Sigmoid colon (tissue), 7 donors: ENCODE measurements at places on chromosomes 3 and 15. TPM values are rescaled to one million over a fixed set of nuclear protein-coding genes. Genes with fewer than 3 reads are reported as not detected.

DNA sequence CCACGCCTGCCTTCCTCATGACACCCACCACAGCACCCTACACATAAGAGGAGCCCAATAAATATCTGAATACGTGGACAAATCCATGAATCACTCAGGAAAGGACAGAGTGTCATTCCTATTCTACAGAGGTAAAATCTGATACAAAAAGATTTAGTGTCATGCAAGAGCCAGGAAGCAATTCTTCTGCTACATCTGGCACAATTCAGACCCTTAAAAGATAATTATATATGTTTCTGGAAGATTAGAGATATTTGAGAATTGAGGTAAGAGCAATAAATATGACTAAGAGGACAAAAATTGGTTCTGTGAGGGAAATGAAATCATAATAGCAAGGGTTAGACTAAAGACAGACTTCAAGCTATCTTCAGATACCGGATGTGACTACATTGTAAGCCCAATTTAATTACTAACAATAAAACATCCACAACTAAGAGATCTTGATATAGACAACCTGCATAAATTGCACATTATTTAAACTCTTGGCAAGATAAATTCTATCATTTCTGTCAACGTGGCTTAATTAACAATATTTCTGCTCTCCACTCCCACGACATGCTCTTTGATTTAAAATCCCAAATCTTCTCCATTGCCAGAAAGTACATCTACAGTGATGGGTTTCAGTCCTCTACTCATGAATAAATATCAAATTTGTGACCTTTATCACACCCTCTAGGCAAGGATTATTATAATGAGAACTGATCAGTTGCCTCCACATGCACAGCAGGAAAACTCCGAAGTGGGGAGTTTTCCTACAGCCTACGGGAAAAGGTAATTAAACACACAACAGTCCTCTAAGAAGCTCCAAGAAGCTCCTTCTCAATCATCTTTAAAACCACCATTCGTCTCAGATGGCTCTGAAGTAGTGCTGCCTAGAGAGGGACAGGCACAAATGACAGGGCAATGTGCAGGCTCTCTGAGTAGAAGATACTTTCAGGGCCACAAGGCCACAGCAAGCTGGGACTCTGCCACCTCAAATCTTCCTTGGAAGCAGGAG is 32.6 kb downstream of the MB21D2 start:
- no peaks in the 10 kb centered on the region for H3K4me1 ChIP-seq
- H3K4me3 ChIP-seq: no peak overlapping the region
- H3K36me3 ChIP-seq: no peaks in the 10 kb centered on the region
- no peak for DNase-seq

DNA sequence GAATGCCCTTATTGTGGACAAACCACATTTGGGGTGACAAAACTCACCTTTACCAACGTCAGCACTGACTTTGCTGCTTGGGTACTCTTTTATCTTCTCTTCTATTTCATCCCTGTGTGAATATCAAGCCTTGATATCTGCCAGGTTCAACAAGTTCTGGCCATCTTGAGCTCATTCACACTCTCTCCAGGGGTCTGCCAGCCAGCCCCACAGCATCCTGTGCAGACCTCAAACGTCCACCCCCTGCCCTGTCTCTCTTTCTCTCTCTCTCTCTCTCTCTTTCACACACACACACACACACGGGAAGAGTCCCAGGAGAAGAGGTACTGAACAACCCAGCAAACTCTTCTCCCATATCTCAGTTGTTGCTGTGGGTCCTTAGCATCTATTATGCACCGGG is 10.7 kb downstream of the ILDR1 start:
- H3K36me3 ChIP-seq: no peaks in the 10 kb centered on the region
- no peaks in the 10 kb centered on the region for H3K27me3 ChIP-seq
- H3K4me1 ChIP-seq: no peaks in the 10 kb centered on the region
- no peak overlapping the region for H3K4me3 ChIP-seq

- H3K4me1 ChIP-seq: no peaks in the 10 kb centered on the region
- no peaks in the 10 kb centered on the region for H3K27me3 ChIP-seq
- no peak overlapping the region for H3K27ac ChIP-seq
- no peaks in the 10 kb centered on the region for H3K36me3 ChIP-seq
- no peak for DNase-seq
Measured at GRCh38 chr3:94596887-94597566, 534.2 kb downstream of the NSUN3 start.

GRCh38 chr15:73748730-73749129 is 4.4 kb downstream of the INSYN1 start:
- no peak for DNase-seq
- H3K27me3 ChIP-seq: peaks cover 6% of the 10 kb centered on the region
- H3K36me3 ChIP-seq: no peaks in the 10 kb centered on the region

DNA sequence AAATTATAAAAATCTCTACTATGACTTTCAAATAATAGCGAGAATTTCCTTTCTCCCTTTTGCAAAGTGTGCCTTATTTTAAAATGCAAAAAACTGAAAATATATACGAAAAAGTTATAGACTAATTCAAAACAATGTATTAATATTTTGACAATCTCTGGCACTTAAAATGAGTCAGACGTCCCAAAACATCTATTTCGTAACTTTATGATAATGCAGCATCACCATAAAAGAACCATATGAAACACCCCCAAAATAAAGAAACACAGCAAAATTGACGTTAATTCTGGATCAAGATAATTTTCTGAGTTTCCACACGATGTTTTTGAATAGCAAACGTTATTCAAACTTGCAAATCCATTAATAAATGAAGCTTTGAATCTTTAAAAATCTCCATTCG is 1.0 kb downstream of the COPS2 start:
- no peaks in the 10 kb centered on the region for H3K27me3 ChIP-seq
- peaks cover 38% of the 10 kb centered on the region for H3K4me1 ChIP-seq
- no peak for DNase-seq
- peak overlapping the region; percentile 97 for H3K27ac ChIP-seq

DNA sequence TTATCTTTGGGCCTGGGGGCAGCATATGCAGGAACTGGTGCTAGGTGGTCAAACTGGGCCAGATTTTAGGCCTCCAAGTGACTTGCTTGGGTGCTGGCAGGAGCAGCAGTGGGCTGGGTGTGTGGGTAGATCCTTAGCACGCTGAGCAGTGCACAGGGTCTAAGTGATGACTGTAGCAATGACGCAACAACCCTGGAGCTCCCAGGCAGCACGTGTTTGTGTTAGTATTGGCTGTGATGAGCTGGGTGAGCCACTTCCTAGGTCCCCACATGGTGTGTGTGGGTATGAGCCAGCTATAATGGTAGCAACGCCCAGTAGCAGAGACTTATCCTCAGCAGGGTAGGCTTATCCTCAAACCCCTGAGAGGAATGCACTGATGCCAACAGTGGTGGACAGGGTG is 570.6 kb upstream of the ROBO1 start:
- no peaks in the 10 kb centered on the region for H3K27me3 ChIP-seq
- H3K27ac ChIP-seq: no peak overlapping the region
- no peaks in the 10 kb centered on the region for H3K4me1 ChIP-seq
- no peaks in the 10 kb centered on the region for H3K36me3 ChIP-seq
- no peak overlapping the region for H3K4me3 ChIP-seq

- H3K27me3 ChIP-seq: no peaks in the 10 kb centered on the region
- H3K4me3 ChIP-seq: no peak overlapping the region
- H3K27ac ChIP-seq: no peak overlapping the region
- no peaks in the 10 kb centered on the region for H3K36me3 ChIP-seq
Measured at GRCh38 chr3:184672335-184672734, 39.5 kb downstream of the MAGEF1 start.

- DNase-seq: no peak
- no peaks in the 10 kb centered on the region for H3K27me3 ChIP-seq
- no peak overlapping the region for H3K4me3 ChIP-seq
- no peak overlapping the region for H3K27ac ChIP-seq
Measured at GRCh38 chr3:70518356-70518755, 205.9 kb upstream of the MDFIC2 start.

- no peaks in the 10 kb centered on the region for H3K36me3 ChIP-seq
- DNase-seq: no peak
- H3K4me3 ChIP-seq: no peak overlapping the region
Measured at GRCh38 chr15:63380808-63381282, 801 bp downstream of the CA12 start.

GRCh38 chr15:66795851-66796250 is 93.8 kb downstream of the SMAD6 start:
- no peaks in the 10 kb centered on the region for H3K36me3 ChIP-seq
- no peak overlapping the region for H3K4me3 ChIP-seq
- H3K4me1 ChIP-seq: no peaks in the 10 kb centered on the region
- no peaks in the 10 kb centered on the region for H3K27me3 ChIP-seq

DNA sequence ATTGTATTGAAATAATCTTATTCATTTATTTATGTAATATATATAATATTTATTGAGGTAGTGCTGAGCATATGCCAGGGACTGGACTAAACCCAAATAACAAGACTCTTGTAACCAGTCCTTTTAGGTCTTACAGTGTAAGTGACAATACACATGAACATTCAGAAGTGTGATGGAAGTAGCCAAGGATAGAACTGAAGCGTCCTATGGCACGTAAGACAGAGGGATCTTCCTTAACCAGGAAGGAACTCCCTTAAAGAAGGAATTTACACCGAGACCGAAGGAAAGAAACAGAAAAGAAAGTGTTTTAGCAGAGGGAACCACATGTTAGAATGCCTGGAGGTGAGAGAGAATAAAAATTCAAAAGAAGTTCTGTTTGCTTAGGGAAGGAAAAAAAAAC is 23.6 kb upstream of the CLDN1 start:
- H3K4me3 ChIP-seq: no peak overlapping the region
- DNase-seq: no peak
- peaks cover 13% of the 10 kb centered on the region for H3K4me1 ChIP-seq

DNA sequence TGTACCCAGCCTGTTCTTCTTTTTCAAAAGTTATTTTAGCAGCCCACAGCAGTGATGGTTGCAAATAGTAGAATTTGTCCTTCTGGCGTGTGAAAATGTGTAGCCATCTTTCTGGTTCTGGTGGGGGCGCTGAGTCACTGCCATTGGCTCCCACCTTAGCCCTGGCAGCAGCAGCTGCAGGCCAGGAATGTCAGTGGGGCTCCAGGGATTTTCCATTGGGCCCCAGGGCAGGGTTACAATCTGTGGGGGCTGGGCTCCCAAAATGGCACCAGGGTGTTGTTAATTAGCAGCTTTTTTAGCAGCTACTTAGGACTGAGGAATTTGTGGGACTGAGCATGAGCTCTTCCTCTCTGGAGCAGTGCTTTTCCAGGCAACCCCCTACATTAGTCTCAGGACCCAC is 38.9 kb downstream of the TOPAZ1 start:
- no peaks in the 10 kb centered on the region for H3K27me3 ChIP-seq
- H3K4me3 ChIP-seq: no peak overlapping the region
- H3K36me3 ChIP-seq: no peaks in the 10 kb centered on the region
- no peaks in the 10 kb centered on the region for H3K4me1 ChIP-seq
- no peak overlapping the region for H3K27ac ChIP-seq
- DNase-seq: no peak

DNA sequence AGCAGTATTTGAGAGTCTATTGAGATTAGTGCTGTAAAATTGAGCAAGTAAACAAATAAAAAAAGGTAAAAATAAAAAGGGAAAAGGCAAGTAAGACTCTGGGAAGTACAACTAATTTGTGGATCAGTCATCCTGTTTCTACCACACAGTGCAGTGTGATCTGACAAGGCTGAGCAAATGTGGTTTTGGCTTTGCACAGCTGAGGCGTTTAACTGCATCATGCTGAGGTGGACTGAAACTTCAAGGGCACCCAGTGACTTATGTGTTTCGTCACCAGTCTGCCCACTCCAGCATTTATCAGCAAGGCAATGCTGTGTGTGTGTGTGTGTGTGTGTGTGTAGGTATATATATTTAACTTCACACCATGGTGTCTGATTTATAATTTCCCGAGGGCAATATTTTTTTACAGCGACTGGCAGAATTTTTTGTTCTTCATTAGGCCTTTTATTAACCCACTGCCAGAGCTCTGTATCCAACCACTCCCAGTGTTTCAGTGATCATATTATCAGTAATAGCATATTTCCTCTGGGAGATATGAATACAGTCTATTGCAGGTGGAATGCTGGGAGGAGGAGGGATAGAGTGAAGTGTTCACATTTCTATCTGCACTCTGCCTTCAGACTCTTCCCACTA is 131.5 kb upstream of the SATB1 start:
- no peak overlapping the region for H3K4me3 ChIP-seq
- DNase-seq: no peak
- no peak overlapping the region for H3K27ac ChIP-seq
- no peaks in the 10 kb centered on the region for H3K27me3 ChIP-seq
- H3K36me3 ChIP-seq: no peaks in the 10 kb centered on the region

DNA sequence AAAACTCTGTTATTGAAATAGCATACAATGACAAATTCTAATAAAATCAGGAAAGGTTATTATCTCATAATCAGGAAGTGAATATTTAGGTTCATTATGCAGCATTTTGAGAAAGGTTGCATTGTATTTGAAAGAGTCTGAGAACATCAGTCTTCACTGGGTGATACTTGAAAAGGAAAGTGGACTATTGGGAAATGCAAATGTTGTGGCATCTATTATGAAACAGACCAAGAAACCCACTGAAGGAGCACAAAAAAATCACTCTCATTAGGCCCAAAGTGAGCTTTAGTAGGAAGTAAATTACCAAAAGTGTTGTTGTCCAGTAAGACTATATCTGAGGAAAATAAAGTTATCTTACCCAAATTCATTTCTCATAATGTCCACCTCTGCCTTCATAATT is 90.8 kb downstream of the ZPLD1 start:
- H3K4me1 ChIP-seq: no peaks in the 10 kb centered on the region
- H3K36me3 ChIP-seq: no peaks in the 10 kb centered on the region
- H3K4me3 ChIP-seq: no peak overlapping the region
- H3K27me3 ChIP-seq: no peaks in the 10 kb centered on the region

DNA sequence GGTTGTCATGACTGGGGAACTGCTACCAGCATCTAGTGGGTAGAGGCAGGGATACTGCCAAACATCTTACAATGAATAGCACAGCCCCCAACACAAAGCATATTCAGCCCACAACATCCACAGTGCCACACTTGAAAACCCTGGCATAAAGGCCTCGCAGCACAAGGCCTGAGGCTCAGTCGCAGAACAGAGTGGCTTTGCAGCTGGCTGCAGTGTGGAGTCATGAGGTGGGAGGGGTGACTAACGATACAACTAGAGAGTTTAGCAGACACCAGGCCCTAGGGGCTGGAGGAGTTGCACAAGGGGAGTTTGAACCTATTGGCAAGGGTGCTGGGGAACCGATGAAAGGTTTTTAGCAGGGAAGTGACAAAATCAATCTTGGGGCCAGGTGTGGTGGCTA is 32.1 kb downstream of the GRK7 start:
- no peak for DNase-seq
- no peaks in the 10 kb centered on the region for H3K27me3 ChIP-seq
- no peak overlapping the region for H3K27ac ChIP-seq

- H3K4me3 ChIP-seq: no peak overlapping the region
- DNase-seq: no peak
- no peak overlapping the region for H3K27ac ChIP-seq
- H3K27me3 ChIP-seq: no peaks in the 10 kb centered on the region
- no peaks in the 10 kb centered on the region for H3K36me3 ChIP-seq
Measured at GRCh38 chr3:172814738-172815137, 64.2 kb downstream of the ECT2 start.

Gene ANKUB1
- total RNA-seq: not detected

Gene SLC38A3
- 0.28 TPM for total RNA-seq

Gene SNX4
- total RNA-seq: 36.0 TPM

Gene HRG
- total RNA-seq: not detected

Gene CERS3
- not detected for total RNA-seq

Gene CLDN16
- not detected for total RNA-seq

Gene FGF7
- 111 TPM for total RNA-seq

Gene ZNF385D
- 1.2 TPM for total RNA-seq

Gene MORC1
- not detected for total RNA-seq

Gene RHOV
- total RNA-seq: not detected

Gene ADGRG7
- not detected for total RNA-seq

Gene CELF6
- total RNA-seq: 2.5 TPM

Gene PRTG
- 5.3 TPM for total RNA-seq
